ENCODE measurements at places on chromosomes 3 and 15.
A peak's percentile ranks its signal among the peaks of the same experiment; 100 is the strongest.

- DNase-seq, result no peak
Measured at GRCh38 chr3:106241593-106241992, 372.8 kb upstream of the CBLB start.

DNA sequence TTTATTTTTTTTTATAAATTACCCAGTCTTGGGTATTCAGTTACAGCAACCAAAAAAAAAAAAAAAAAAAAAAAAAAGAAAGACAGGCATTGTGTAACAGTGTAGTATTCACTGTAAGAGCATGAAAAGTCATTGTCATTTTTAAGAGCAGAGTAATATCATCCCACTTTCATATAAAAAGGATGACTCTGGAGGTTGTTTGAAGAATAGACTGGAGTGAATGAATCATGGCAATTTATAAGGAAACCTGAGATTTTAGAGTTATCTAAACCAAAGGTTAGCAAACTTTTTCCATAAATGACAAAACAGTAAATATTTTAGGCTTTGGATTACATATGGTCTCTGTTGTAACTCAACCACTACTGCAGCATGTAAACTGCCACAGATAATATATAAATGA lies 794.9 kb downstream of the NTRK3 start:
- DNase-seq, result no peak

DNA sequence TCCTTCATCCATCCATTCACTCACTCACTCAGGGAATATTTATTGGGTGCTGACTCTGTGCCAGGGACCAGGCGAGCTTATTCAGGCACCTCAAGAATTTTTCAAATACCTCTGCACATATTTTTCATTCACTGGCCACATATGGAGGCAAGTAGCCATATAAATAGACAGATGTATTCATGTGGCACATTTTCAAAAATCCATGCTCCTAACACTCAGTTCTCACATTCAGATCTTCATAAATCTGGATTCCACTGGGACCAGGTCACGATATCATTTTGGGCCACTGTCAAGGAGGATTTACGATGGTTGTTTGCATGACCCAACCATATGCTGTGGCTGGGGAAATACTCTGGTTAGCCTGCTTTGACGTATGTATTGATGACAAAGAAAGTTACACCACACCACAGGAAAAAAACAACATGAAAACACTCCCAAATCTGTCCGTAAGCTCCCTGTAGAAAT lies 241.8 kb upstream of the LRTM1 start:
- DNase-seq, result no peak

GRCh38 chr3:71057526-71057894 lies 526.0 kb downstream of the FOXP1 start:
- no peak for DNase-seq

- DNase-seq, result no peak
Measured at GRCh38 chr3:26962492-26963360, 340.2 kb downstream of the LRRC3B start.

DNA sequence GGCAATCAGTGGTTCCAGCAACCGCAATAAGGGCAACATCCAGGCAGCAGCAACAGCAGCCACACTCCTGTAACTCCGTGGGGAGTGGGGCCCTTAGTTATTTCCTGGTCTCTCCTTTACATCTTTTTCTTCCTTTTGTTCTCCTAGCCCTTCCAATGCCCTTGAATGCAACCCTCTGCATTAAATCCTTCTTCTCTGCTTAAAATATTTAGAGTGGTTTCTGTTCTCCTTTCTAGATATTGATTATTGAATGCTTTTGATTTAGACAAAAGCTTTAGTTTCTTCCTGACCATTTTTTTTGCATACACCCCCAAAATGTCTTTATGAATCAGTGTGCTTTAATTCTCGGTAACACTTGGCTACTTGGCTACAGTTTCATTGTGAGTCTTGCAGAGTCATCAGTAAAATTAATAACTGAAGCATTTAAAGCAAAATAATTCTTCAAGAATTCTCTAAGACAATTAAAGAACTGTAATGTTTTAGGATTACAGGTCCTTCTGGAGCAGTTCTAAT lies 586.1 kb downstream of the MECOM start:
- DNase-seq, result no peak

DNA sequence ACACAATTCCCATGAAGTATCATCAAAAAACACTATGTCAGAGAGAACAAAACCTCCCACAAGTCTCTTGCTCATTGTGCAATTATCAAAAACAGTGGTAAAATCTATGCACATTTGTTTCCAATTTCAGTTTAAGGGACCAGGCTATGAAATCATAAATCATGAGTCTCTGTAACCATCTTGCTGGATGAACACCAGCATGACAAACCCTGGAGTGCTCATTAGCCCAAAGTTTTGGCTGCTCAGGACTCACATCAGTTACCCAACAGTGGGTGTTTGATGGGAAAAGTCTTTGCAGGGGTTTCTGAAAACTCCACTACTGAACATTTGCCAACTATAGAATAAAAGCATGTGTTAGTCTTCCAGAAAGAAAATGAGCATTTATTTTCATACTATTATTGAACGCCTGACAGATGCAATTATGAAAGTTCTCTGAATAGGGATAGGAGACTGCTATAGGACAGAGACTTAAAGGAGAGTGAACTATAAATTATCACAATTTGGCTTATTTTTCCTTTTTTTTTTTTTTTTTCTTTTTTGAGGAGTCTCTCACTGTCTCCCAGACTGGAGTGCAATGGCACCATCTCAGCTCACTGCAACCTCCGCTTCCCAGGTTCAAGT lies 240.8 kb upstream of the KCNMB2 start:
- DNase-seq, result no peak

- DNase-seq, result no peak
Measured at GRCh38 chr3:100263583-100263982, 2.8 kb downstream of the TBC1D23 start.

- DNase-seq, result peak; percentile 86
Measured at GRCh38 chr3:121660356-121661171, at the start of gene HCLS1. HCLS1 (minus strand) TSS chr3:121660903; CDS start chr3:121658347, 2,556 bp downstream.

DNA sequence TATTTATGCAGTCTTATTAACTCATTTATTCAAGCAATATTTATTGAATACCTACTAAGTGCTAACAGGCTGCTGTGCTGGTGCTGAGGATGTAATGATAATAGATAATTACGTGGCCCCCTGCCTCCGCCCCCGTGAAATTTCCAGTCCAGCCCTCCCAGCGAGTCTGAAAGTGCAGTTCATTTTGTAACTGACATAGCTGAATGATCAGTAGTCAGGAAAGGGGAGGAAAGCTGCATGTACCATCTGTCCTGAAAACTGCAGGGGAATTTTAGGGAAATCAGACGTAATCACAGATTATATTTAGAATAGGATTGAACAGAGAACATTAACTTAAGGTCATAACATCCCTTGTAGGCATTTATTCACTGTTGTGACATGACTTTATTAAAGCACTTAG lies 736.8 kb downstream of the MCTP2 start:
- no peak for DNase-seq

DNA sequence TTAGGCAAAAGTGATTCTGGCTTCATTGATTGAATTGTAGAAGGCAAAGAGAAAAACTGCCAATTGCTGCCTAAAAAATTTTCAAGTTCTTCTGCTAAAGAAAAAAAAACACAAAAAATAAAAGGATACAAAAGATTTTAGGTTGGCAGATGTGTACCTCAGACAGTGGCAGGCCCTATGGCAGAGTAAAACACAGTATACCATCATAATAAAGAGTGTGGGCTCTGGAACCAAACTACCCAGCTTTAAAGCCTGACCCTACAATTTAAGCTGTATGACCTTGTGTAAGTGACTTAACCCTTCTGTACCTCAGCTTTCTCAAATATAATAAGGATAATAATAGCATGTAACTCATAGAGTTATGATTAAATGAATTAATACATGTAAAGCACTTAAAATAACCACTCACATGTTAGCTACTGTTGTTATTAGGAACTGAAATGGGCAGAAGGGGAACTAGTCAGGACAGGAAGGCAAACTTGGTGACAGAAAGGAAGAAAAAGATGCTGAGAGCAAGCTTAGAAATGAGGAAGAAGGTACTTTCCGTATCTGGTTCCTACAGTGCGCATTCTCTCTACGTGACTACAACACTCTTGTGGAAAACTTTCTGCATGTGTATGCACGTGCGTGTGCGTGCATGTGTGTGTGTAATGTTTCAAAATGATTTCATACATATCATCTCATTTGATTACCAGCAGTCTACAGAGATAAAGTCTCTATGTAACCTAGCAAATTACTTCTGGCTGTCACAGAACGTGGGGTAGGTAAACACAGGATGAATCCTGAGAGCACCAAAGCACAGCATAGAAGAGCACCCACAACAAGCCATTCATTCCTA lies 13.6 kb upstream of the GATM start:
- no peak for DNase-seq

DNA sequence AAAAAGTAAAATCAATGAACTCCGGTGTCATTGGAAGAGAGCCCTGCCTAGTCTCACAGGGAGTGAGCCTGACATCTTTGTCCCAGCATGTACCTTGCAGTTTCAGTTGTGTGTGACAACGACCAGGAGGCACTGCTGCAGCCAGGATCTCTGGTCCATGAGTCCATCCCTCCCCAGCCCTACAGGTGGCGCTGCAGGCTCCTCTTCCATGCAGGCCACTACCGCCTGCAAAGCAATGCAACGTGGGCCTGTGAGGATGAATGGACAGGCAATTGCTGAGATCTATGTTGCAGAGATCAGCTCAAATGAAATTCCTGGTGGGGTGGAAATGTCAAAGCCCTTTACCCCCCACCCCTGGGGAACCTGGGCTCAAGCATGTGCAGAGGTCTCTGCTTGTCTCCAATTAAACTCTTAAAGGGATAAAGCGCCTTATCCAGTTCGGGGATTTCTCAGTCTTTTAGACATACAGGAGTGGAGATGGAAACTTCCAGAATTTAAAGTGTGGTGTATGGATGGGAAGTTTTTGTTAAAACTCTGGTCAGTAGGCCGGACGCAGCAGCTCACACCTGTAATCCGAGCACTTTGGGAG lies 35.8 kb downstream of the TKT start:
- DNase-seq, result peak; percentile 94

GRCh38 chr3:88440701-88441100 lies 290.9 kb downstream of the C3orf38 start:
- DNase-seq, result no peak

DNA sequence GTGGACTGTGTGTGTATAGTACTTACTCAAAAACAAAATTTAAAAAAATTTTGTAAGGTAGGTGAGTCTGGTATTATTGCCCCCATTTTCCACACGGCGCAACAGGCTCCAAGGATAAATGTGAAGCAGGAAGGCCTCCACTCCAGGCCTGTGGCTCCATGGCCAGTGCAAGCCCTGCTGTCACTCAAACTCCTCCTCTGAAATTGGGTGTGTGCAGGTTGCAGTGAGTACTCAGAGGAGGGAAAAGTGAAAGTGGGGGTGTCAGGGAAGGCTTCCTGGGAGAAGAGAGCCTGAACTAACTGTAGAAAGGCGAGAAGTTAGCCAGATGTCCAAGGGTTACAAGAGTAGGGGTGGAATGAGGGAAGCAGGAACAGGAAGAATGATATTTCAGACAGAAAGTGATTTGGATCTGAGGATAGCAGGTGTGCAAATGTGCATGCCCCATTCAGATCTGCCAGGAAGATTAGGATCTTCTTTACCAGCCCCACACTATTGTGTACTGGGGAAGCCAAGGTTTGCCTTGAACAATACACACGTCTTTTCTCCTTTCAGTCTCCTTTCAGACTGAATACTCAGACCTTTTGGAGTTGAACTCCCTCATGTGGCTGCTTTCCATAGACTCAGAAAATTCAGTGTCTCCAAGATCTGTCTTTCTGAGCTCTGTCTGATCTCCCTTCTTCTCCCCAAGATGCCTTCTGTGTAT lies 48.7 kb upstream of the RYK start:
- DNase-seq, result peak; percentile 77

- peak; percentile 26 for DNase-seq
Measured at GRCh38 chr3:127699416-127700300, 26.9 kb downstream of the ABTB1 start.

GRCh38 chr15:65655026-65655425 lies 33.3 kb downstream of the SLC24A1 start:
- no peak for DNase-seq

DNA sequence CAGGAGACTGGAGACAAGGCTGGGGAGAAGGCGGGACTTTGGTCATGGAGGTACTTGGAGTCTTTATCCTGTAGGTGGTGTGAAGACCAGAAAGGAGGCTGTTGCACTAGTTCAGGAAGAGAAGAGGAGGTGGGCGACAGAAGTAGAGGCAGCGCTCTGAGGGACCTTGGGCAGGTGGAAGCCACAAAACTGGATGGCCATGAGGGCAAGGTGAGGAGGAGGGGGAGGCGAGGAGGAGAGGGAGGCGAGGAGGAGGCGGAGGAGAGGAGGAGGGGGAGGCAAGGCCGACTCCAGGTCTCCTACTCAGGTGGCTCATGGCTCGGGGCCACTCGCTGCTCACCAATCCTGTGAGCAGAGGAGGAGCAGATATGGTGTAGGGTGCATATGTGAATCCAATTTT lies 125.6 kb downstream of the RPLP1 start:
- DNase-seq, result no peak

Measured in hematopoietic multipotent progenitor cell treated with erythropoietin and hydrocortisone succinate and interleukin-3 and kit ligand, for 6 days (in vitro differentiated cells).